Left renal pelvis (tissue), 4 donors: ENCODE measurements at places on chromosomes 6 and 20. TPM values are rescaled to one million over a fixed set of nuclear protein-coding genes. Genes with fewer than 3 reads are reported as not detected.

DNAH8 gene
- 0.42 TPM for polyA plus RNA-seq

- DNase-seq = no peak
These were observed 236.2 kb upstream of the TAB2 start for GRCh38 chr6:149081281-149081680.

- DNase-seq = no peak
These were observed 102.6 kb downstream of the IBTK start for GRCh38 chr6:82144852-82145340.

PEX3 gene
- 25.2 TPM for polyA plus RNA-seq

- DNase-seq = no peak
These were observed 22.9 kb downstream of the ARHGAP18 start for GRCh38 chr6:129686941-129687627.

DNA sequence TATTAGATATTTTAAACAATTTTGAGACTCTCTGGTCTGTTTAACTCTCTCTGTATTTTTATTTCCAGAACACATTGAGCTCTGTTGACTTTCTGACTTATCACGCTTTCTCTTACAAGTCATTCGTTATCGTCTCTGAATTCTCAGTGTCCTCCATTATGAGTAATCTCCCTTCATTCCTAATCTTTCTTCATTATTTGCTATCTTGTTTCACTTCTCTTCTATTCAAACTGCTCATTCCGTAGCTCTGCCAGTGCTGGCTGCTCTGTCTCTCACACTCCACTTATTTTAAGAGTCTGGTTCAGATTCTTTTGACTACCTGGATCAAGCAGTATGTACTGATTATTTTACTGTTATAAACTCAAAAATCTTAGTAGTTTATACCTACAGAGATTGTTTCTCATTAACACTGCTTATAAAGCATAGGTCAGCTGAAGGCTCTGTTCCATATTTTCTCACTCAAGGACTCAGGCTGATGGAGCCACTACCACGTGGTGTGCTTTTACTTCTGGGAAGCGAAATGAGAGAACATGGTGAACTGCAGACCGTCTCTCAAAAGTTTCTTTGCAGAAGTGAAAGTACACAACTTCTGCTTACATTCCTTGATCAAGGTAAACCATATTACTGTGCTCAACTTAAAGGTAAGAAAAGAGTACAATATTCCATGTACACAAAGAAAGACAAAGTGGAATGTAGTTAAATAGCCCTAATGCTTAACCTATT is 485.2 kb downstream of the GRIK2 start:
- DNase-seq = no peak

- DNase-seq = no peak
These were observed 47.3 kb downstream of the ATP9A start for GRCh38 chr20:51720854-51721253.

DNA sequence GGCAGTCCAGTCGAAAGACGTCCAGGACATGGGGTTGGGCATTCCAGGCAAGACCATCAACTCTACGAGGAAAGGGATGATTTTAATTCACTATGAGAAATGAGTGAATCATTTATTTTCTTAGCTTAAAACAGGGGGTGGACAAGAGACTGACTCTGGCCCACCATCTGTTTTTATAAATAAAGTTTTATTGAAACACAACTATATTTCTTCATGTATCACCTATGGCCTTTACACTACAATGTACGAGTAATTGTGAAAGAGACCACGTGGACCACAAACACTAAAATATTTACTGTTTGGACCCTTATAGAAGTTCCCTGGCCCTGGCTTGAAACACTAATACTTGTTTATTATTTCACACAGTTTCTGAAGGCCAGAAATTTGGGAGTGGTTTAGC is 15.6 kb upstream of the RSPO4 start:
- DNase-seq = no peak

TTBK1 gene
- 0.44 TPM for polyA plus RNA-seq

AIG1 gene
- 113 TPM for polyA plus RNA-seq

ELOVL4 gene
- 3.2 TPM for polyA plus RNA-seq

DNA sequence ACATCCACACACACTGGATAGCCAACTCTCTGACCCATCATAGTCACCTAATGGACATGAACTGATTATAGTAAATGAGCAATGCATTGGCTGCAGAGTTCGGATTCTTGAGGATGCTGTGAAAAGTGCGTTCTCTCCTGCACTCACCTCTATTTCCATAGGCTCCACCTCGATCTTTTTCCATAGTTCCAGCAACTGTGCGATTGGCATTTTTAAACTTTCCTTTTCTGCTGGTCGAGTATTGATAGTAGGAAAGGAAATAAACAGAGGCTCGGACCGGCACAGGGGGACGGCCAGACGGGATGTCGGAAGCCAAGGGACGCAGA is 94.4 kb downstream of the RNASET2 start:
- no peak for DNase-seq

SNAP91 gene
- polyA plus RNA-seq = 0.47 TPM

KCNQ5 gene
- 0.42 TPM for polyA plus RNA-seq

GRCh38 chr6:24911796-24912382 is 23.9 kb downstream of the RIPOR2 start:
- no peak for DNase-seq

- no peak for DNase-seq
These were observed 15.0 kb downstream of the TRAPPC3L start for GRCh38 chr6:116530436-116530835.

DNA sequence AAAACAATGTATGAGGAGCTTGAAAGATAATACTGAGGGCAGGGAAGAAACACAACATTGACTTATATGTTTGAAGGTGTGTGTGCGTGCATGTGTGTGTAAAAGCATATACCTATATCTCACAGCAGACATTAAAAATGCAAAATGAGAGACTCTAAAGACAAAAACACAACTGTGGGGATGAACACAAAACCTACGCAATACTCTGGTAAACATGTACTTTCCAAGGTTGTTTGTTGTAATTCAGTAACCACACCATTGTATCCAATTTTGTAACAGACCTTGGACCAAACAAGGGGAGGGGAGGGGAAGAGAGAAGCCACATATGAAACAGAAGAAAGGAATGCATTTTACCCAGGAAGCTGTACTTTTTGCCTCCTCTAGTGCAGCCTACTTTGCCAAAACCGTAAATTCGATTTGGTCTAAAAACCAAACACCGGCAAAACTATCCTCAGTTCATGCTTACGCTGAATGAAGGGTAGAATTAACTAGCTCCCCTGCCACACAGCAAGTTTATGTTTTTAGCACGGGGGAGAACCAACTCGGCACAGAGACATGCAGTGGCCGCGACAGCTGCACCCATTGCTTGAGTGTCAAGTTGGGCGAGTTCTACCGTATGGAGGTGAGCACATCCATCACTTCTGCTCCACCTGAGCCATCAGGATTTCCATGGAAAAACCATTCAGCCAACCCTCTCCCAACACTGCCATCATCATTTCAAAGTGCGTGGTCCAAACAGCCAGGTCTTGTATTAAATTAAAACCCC is 50.0 kb downstream of the CNKSR3 start:
- DNase-seq = no peak

DNA sequence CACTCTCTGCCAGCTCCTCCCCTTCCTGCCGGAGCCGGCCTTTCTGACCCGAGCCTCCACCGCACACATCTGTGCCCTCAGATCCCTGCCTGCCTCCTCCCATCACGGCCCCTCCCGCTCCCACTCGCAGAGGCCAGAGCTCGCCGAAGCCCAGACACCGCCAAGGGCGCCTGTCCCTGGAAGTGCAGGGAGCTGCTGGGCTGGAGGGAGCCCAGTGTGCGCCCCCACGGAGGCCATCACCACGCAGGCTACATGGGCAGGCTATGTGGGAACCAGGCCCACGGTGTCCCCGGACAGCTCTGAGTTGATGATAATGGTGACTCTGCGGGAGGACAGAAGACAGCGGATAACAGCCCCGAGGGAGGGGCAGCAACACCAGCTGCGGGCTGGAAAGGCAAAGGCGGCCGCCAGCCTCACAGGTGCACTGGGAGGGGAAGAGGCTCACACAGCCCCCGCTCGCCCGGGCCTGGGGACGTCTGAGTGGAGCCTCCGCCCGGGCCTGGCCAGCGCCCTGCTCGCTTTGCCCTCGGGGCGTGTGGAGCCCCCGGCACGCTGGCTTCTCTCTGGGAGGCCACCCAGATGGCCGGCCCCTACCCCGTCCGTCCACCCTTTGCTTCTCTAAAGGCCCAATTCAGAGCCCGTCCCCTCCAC is 154.9 kb downstream of the DLL1 start:
- no peak for DNase-seq

DNA sequence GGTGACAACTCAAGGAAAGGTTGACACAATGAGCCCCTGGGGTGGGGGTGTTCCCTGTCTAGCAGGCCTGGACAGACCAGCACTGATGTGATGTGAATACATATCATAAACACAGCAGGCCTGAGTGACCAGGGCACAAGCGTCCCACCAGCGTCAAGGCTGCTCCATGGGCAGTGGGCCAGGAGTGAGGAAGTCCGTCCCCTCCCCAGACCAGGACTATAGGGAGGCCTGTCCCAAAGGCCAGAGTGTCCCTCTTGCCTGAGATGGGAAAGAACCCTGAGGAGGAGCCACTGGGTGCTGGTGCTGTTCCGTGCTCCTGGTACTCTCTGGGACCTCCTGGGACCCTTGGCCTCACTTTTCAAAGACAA is 44.6 kb downstream of the RRBP1 start:
- DNase-seq = no peak

MACROD2 gene
- 7.0 TPM for polyA plus RNA-seq

GRCh38 chr6:46903175-46903574 is 18.6 kb downstream of the ADGRF5 start:
- DNase-seq = no peak

ULBP2 gene
- polyA plus RNA-seq = 0.59 TPM

- DNase-seq = no peak
These were observed 85.5 kb upstream of the TENT5A start for GRCh38 chr6:81838031-81838430.

GRCh38 chr6:142075516-142076101 is 57.1 kb upstream of the GJE1 start:
- DNase-seq = no peak

DNA sequence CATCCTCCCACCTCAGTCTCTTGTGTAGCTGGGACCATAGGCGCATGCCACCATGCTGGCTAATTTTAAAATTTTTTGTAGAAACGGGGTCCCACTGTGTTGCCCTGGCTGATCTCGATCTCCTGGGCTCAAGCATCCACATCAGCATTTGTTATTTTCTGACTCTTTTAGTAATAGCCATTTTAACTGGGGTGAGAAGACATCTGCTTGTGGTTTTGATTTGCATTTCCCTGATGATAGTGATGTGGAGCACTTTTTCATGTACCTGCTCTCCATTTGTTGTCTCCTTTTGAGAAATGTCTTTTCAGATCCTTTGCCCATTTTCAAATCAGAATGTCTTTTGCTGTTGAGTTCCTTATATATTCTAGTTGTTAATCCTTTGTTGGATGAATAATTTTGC is 22.2 kb upstream of the TULP4 start:
- no peak for DNase-seq

DNA sequence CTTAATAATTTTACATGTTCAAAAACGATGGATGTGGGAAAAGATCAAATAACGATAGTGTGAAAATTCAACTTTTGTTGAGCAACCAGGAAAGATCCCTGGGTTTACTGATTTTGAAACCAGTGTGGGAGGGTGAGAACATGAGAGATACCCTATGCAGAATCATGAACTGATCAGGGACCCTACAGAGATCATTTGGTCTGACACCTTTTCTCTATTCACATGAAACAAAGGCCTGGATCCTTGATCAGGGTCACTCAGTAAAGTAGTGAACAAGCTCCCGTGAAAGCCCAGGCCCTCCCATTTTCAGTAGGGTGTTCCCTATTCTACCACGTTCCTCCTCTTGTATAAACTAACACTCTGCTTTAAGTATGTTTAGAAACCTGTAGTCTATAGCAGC is 60.5 kb upstream of the DUSP22 start:
- no peak for DNase-seq

DNA sequence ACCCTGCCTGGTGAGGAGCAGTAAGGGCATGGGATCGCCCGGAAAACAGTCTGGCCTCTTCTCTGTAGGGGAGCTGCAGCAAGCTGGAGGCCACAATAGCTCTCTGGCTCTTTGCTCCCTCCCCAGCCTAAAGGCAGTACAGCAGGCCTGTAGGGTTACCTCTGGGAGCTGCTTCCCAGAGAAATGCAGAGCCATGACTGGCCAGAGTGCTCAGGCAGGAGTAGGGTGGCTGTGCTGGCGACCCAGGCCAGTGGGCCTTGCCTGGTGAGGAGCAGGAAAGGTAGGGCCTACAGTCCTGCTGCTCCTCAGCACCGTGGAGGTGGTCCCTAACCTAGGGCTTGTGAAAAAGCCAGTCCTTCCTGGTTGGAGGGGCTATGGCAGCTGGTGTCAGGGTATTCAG is 129.9 kb upstream of the CHD6 start:
- DNase-seq = no peak

DNA sequence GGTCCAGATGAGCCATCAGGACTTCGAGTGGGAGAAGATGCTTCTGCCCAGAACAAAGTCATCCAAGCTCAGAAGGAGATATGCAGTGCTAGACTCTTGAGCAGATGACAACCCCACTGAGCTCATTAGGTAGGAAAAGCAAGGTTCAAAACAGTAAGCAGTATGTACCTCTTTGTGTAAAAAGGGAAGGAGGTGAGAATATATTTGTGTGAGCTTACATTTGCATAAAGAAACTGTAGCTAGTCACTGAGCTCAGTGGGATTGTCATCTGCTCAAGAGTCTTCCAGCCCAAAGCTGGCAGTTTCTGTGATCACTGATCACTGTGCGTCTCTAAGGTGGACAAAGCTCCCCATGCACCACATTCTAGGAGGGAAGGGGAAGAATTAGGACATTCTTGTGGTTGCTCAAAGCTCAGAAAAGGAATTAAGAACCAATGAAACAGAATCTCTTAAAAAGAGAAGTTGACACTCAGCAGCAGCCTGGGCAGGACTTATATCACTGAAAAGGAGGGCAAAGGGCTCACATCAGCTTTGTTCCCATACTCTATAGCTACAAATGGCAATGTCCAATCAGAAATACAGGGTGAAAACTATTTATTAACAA is 90.0 kb upstream of the MAFB start:
- no peak for DNase-seq

GRCh38 chr6:169890901-169891300 is 139.5 kb downstream of the ERMARD start:
- DNase-seq = no peak

UNC5CL gene
- 8.5 TPM for polyA plus RNA-seq

- no peak for DNase-seq
These were observed 33.1 kb upstream of the SIRPA start for GRCh38 chr20:1861996-1862662.

- no peak for DNase-seq
These were observed 28.5 kb downstream of the OSBPL2 start for GRCh38 chr20:62266851-62267250.

DNA sequence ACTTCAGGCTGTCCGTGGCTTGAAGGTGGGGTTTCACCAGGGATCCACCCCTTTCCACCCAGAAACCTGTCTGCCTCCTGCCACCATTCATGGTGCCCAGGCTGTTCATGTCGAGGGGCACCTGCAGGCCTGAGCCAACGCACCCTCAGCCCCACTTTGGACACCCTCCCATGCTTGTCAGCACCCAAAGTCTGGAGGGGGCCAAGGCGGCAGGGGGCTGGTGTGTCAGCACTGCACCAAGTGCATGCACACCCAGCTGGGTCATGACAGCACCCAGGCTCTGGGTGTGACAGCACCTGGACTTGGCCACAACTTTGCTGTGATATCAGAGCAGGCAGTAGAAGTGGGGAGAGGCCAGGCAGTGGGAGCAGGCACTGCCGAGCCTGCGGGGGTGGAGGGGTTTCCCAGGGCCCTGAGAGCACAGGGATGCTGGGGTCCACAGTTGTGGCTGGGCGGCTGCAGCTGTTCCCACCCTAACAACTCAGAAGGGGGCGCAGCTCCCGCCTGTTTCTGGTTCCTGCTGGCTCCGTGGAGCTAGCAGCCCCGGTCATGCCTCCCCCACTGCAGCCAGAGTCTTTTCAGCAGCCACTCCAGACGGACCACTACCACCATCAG is 33.3 kb upstream of the GRM4 start:
- no peak for DNase-seq
